ENCODE measurements at places on chromosomes 5 and 9.

DNA sequence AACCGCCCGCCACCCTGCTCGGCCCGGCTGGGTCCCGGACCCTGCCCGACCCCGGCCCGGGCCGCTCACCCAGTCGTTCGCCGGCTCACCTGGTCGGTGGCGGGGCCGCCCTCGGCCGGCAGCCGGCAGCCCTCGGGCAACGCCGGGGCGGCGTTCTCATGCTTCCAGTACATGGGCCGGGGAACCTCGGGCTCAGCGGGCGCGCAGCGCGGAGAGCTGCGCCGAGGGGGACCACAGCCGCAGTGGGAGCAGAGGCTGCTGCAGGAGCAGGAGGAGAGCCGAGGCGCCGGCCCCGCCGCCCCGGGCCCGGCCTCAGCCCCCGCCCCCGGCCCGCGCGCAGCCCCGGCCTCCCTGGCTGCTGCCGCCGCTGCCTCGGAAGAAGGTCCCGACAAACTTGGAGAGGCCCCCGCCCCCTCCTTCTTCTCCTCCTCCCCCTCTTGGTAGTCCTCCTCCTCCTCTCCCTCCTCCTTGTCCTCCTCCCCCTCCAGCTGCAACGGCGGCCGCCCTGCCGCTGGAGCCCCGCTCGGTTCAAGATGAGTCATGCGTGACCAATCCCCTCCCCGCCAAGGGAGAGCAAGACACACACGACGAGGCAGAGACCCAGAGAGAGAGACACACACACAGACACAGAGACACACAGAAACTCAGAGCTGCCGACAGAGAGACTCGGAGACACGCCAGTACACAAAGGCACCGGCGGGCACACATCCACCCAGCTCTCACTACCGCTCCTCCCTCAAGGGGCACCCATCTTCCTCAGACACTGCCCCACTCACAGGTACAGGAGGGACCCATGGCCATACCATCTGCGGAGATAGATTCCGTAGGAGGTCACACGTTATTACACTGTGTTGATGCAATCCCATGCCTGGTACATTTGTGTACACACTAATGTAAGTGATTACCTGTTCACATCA is at the start of gene LHX6:
Gene LHX6, minus strand, starts transcription at position 390 of the 917 bp plus-strand sequence. Its CDS starts 217 bp downstream, at position 173.
- no peak for DNase-seq

DNA sequence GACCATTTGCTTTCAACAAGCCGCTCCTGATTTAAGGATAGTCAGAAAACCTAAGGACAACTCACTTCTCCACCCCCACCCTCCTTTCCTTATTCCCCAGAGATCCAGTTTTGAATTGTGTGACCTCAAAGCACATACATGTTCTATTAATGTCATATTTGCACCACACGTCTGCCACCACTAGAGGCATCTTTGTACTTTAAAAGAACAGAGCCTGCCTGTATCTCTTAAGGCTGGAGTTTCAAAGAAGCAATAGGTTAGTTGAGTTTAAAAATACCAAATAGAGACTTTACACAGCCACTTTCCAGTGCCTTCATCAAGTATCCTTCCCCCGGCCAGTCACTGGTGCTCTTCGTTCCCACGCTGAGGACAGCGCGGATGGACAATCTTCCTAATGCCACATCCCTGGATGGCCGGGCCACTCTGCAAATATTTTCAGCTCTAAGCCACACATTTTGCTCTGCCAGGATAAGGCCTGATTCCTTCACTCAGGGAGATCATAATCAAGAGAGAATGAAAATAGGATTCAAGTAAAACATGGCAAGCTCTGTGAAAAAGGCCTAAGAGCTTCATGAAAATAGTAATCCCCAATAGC is 146.3 kb downstream of the SNCAIP start:
- no peak for DNase-seq

DNA sequence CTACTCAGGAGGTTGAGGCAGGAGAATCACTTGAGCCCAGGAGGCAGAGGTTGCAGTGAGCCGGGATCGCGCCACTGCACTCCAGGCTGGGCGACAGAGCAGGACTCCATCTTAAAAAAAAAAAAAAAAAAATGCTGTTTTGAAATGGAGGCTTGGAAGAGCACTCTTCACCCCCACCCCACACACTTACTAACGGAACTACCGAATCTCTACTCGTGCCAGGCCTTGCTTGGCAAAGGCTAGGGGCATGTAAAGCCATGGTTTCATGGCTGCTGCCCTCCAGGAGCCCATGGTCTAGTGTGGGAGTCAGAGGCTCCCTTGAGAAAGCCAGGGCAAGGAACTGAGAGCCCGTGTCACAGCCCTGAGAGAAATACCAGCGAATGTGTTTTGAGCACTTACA is 21.3 kb downstream of the PCDHGC5 start:
- DNase-seq: no peak

GRCh38 chr9:107750741-107751566 is 261.4 kb upstream of the KLF4 start:
- DNase-seq: no peak

GRCh38 chr5:15245913-15246312 is 254.1 kb upstream of the FBXL7 start:
- DNase-seq: no peak

DNA sequence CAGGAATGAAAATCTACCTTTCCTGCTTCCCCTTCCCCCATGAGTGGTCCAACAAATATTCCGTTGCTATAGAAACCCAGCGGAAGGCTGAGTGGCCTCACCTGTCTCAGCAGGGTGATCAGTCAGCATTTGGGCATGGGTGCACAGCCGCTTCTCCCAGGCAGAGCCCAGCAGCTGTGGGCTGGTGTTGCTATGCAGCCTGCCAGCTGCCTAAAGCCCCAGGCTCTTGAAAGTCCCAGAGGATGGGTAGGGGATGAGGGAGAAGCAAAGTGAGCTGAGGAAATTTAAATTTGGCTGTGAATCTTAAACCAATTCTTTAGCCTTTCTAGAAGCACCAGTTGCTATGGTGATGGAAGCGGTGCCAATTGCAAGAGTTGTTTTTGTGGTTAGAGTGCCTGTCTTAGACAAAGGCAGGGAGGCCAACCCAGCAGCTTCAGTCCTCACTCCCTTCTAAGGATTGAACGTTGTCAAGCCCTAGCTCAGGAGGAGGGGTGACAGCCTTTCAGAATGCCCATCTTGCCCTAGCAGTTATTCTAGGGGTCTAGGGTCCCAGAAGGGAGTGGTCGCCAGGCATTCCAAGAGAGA is 151.5 kb upstream of the PITX1 start:
- no peak for DNase-seq

GRCh38 chr5:53984971-53985370 is 325.4 kb downstream of the ARL15 start:
- DNase-seq: no peak

DNA sequence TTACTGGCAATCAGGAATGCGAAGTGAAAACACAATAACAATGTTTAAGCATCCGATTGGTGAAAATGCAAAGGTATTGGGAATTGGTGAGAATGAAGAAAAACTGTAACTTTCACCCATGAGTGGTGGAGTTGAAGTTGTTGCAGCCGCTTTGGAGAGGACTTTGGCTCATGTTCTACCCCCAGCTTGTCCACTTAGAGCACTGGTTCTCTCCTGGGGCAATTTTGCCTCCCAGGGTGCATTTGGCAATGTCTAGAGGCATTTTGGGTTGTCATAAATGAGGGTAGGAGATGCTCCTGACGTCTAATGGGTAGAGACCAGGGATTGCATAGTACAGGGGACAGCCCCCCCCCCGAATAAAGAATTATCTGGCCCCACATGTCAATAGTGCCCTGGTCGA is 46.2 kb downstream of the ANKRD33B start:
- DNase-seq: no peak

GRCh38 chr9:117278471-117279035 is 136.3 kb downstream of the ASTN2 start:
- no peak for DNase-seq

- no peak for DNase-seq
These were observed 59.1 kb downstream of the PDCD1LG2 start for GRCh38 chr9:5569409-5569808.

DNA sequence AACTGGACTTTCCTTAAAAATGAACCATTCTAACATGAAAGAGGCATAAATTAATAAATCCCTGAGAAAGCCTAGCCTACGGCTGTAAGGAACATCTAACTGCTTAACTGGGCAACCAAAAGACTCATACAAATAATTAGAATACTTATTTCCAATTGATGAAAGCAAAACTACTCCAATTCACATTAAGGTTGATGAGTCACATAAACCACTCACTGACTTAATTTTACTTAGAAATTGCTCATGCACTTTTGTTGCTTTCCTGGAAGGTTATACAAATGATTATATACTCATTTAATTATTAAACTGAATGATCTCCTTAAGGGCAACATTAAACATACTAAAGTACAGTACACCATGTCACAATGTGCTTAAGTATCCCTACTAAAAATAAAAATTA is 101.9 kb downstream of the NFIB start:
- no peak for DNase-seq

- DNase-seq: no peak
These were observed 29.5 kb downstream of the NDUFS6 start for GRCh38 chr5:1830571-1831228.

- peak; percentile 33 for DNase-seq
These were observed 319.2 kb downstream of the GADD45G start for GRCh38 chr9:89923961-89924504.

DNA sequence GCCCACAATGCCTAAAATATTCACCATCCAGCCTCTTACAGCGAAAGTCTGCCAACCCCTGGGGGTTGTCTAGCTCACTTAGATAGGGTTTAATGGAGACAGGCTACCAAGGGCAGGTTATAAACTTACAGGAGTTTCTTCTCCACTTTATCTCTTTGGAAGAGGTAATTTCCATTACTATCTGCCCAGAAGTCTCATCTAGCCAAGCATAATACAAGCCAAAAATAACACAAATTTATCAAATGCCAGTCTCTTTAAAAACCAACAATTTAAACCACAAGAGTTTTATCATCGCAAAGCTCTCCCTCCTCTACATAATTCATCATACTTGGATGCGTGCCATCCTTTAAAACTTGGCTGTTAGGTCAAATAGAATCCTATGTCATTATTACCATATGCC is 6.2 kb downstream of the RBM22 start:
- DNase-seq: no peak

All from stimulated activated CD4-positive, alpha-beta T cell treated with anti-CD3 and anti-CD28 coated beads, Interleukin-4, amount 100 ng/mL, for 1 hour (primary cell).